ENCODE measurements at places on chromosomes 5 and 9.
A peak's percentile ranks its signal among the peaks of the same experiment; 100 is the strongest.

DNA sequence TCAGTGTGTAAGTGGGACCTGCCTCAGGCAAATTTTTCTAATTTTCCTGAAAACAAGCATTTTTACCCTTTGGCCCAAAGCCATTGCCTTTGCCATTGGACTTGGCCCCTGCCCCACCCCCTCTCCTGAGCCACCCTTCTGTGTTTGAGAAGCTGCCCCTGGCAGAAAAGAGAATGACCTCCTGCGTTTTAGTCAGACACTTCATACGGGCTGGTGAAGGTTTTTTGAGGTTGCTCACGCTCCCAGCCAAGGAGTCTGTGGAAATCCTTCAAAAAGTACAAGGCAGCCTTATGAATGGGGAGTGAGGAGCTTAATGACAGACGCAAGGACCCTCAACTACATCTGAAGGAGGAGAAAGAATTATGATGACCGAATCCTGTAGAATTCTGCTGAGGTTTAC lies 308.9 kb downstream of the SLIT3 start:
- no peak for DNase-seq

DNA sequence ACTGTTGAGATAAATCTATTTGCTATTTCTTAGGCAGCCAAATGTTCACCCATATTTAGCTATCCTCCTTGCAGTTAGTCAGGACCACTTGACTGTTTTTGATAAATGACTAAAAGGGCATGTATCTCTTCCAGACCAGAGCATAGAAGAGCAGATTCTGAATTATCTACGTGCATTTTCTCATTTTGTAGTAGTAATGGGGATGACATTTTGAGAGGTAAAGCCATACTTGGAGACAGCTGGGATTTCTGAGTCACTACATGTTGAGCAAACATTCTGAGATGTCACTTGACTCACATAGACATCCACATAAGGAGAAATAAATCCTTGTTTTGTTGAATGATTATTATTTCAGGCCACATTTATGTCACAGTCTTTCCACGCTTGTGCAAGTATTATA lies 297.6 kb downstream of the CDH10 start:
- no peak for DNase-seq

GRCh38 chr5:63029891-63030290 lies 451.3 kb downstream of the LRRC70 start:
- no peak for DNase-seq

DNA sequence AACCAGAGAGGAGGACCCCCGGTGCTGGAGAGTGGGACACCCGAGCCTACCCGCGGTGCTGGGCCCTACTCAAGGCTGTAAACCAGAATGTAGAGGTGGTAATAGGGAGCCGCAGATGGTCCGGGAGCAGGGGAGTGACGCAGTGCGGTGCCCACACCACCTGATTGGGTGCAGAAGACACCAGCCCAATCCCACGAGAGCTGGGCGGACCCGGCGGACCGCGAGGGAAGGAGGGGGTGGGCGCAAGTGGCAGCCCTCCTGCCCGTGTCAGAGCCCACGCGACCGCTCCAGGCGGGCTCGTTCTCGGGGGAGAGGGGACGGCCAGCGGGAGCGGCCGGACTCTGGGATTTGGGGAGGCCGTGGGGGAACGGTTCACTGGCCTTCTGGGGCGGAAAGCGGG lies 71.2 kb downstream of the C9orf50 start:
- DNase-seq, result no peak

DNA sequence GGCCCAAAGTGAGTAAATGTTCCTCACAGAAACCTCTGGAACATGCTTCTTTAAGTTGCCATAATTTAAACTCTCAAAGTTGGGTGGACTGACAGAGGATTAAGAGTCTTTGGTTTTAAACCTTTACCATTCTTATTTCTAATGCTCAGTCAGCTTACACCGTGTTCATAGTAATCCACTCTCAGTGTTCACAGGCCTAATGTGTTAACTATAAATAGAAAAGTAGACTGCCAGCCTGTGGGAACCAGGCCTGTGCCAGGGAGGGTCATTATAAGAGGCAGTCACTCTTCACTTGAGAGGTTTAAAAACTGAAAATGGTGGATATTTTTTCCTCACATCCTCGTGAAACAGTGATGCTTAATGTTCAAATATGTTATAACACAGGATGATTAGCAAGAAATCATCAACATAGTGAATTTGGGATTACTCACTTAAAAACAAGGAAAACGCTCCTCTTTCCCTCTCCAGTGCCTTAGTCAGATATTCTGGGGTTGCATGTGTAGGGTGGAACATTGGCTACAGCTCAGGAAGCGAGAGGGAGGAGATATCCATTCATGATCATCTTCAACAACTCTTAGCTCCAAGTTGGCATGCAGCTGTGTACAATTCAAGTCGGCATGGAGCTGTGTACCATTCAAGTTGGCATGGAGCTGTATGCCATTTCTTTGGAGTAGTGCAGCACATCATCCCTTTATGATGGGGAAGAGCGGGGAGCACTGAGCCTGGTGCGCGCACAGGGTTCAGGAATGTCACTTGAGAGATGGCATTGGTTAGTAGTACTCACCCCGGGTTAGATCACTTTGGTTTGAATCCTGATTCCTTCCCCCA lies 65.8 kb downstream of the KIAA1958 start:
- DNase-seq, result no peak

DNA sequence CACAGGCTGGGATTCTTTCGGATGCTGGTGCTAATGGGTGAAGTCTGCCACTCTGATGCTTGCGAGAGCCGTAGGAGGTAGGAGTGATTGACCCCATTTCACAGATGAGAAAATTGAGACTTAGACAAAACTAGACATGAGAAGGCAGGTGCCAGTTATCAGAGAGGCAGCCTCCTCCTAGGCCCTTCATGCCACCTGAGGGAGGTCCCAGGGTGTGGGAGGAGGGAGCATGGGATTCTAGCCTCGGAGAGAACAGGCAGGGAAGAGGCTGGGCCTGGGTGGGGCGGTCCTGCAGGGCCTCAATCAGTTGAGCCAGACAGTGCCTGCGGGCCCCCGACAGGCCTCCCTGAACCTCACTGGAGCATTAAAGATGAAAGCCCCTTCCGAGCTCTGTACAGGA lies 112.4 kb downstream of the COL23A1 start:
- no peak for DNase-seq

DNA sequence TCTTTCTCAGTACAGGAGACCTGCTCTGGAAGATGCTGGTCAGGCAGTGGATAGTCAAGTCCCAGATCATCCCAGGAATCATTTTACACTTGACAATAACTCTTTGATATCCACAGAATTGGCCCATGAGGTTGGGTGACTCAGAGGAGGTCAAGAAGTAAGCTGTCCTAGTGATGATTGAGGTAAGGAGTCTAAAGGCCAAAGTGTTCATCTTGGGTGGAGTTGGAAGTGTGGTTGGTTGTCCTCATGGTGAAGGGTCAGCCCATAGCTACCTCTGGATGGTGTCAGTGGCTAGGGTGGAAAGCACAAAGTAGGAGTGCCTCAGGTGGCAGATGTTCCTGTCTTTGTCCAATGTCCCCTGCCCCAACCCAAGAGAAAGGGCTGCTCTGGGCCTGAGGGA lies 24.1 kb upstream of the RCL1 start:
- DNase-seq, result no peak

GRCh38 chr5:135331612-135332011 lies 67.4 kb downstream of the MACROH2A1 start:
- no peak for DNase-seq

GRCh38 chr9:138057726-138058125 lies 180.1 kb downstream of the CACNA1B start:
- DNase-seq, result no peak

DNA sequence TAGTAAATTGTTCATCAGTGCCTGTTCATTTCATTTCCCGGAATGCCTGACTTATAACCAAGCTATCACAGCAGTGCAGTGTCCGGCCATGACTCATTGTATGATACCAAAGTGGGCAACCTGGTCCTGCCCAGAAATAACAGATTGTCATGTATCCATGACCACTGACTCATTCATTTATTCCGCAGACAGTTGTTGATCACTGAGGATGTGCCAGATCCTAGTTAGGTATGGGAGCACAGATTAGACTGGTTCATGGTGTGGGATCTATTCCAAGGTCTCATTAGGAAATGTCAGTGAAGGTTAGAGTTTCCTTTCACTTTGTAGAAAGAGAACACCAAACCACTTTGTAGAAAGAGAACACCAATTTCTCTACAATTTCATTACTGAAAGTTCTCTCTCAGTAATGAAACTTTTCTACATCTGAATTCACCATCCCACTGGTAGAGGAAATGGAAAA lies 8.7 kb downstream of the NREP start:
- DNase-seq, result no peak

GRCh38 chr9:91840469-91840868 lies 109.6 kb downstream of the ROR2 start:
- no peak for DNase-seq

GRCh38 chr9:113619491-113620376 lies 156.2 kb downstream of the RGS3 start:
- DNase-seq, result no peak

GRCh38 chr5:122704247-122705036 lies 70.4 kb upstream of the SNX2 start:
- peak; percentile 5 for DNase-seq

DNA sequence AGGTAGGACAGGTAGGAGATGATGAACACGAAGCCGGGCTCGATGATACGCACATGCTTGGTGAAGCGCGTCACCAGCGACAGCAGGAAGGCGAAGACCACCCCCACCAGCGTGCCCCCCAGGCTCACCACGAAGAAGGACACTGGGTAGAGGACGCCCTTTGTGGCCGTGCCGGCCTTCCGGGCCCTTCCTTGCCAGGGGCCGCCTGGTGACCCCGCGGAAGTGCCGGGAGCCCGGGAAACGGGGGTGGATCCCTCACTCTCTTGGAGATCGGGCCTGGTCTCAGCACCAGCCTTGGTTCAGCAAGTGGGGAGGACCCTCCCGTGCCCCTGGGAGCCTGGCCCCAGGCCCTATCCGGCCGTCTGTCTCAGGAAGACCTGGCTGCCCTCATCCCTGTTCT lies 39.7 kb downstream of the SLC9A3 start:
- DNase-seq, result no peak

DNA sequence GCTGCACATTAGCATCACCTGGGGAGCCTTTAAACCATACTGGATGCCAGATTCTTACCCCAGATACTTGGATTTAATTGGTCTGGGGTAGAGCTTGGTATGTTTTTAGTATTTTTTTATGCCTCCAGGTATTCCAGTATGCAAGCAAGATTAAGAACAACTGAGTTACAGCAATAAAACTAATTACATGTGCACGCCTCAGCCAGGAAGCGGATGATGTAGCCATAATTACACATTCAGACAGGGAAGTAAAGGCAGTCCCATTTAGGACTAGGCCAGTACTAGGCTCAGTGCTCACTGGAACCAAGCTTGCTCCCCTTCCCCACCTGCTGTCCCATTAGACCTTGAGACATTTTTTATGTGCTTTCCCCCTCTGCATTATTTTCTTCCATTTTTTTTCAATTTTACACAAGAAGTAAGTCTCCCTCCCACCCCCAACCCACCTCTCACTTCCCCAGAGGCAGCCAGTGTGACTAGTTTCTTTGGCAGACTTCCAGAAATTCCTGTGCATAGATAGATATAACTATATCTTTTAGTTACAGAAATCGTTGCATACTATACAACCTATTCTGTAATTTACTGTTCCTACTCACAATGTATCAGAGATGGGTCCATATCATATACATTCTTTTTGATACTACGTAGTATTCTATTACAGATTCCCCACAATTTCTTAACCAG lies 7.1 kb upstream of the GNAQ start:
- DNase-seq, result no peak

GRCh38 chr5:160271396-160271795 lies 41.0 kb downstream of the CCNJL start:
- DNase-seq, result no peak

DNA sequence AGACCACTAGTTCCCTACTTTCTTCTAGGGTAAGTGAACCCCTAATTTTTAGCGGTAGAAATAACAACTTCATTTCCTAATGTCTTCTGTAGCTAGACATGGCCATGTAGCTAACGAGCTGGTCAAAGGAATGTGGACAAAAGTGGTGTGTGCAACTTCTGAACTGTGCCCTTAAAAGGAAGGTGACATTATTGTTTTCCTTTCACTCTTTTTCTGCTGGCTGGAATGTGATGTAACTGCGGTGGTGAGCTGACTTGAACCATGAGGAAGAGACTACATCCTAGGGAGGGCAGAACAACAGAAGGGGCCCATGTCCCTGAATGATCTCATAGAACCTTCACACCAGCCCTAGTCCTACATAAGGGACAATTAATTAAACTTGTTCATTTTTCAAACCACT lies 1.3 kb upstream of the SNX2 start:
- no peak for DNase-seq

GRCh38 chr5:146009020-146009419 lies 72.6 kb downstream of the SH3RF2 start:
- DNase-seq, result no peak

- no peak for DNase-seq
Measured at GRCh38 chr9:127175319-127175715, 52.9 kb upstream of the ANGPTL2 start.

DNA sequence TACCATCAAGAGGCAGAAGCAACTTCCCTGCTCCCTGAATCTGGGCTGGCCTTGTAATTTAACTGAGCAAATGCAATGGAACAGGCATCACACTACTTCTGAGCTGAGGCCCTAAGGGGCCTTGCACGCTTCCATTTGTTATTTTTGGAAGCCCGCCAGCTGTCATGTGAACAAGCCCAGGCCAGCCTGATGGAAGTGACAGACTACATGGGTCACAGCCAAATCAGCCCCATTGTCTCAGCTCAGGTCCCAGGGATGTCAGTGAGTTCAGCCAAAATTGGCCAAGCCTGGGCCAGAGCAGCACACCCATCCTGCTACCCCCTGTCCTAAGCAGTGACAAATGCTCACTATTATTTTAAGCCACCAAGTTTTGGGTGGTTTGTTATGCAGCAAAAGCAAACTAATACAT lies 72.8 kb downstream of the PRRT1B start:
- no peak for DNase-seq

DNA sequence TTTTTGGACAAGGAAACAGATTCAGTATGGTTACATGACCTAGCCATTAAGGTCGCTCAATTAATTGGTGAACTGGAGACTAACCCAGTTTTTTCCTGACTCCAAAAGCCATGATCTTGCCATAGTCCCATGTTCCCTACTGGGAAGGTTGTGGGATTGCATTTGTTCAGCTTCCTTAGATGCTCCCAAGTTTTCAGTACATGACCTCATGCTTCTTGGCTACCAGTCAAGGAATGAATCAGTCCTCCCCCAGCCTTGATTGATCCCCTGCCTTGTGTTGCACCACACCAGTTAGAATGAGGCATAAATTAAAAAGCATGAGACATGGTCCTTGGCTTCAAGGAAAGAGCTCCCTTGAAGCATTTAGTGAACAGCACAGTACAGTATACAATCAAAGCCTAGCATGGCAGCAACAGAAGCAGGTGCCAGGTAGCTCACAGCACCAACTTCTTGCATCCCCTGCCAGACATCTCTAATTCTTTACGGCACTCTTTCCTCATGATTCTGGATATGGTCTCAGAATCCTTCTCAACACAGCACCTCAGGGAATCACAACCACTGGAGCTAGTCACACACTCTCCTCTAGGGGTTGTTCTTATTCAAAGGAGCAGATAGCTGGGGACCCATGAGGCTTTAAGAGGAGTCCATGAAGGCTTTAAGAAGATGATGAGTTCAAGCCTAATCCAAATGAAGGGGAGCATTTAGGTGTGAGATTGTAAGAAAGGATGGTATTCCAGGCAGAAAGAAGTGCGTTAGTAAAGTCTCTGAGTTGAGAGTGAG lies 295.5 kb upstream of the CLINT1 start:
- no peak for DNase-seq

- no peak for DNase-seq
Measured at GRCh38 chr9:92707530-92707929, 37.6 kb upstream of the IPPK start.

- DNase-seq, result no peak
Measured at GRCh38 chr5:73298251-73298771, 125.3 kb downstream of the TMEM174 start.

Measured in CMK (cell line).